ENCODE measurements at places on chromosomes 1 and 21.

DNA sequence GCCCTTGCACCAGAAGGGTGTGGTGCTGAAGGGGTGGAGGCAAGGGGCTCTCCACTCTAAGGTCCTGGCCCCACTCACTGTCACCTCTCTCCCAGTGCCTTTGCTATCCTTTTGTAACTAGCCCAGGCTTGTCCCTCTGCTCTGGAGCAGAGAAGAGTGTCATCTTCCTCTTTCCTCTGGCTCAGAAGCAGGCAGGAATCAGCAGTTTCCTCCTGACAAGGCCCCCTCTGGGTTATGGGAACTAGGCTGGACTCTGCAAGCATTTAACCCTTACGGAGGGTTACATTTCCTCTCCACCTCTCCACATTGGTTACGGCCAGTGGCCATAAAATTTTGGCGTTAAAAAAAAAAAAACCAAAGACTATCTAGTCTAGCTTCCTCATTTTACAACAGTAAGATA is 30.4 kb downstream of the PLXNA2 start:
- no peak for DNase-seq

- DNase-seq = no peak
Measured at GRCh38 chr1:246795906-246796694, 71.9 kb downstream of the SCCPDH start.

- no peak for DNase-seq
Measured at GRCh38 chr1:203120325-203121153, 7.0 kb upstream of the ADORA1 start.

DNA sequence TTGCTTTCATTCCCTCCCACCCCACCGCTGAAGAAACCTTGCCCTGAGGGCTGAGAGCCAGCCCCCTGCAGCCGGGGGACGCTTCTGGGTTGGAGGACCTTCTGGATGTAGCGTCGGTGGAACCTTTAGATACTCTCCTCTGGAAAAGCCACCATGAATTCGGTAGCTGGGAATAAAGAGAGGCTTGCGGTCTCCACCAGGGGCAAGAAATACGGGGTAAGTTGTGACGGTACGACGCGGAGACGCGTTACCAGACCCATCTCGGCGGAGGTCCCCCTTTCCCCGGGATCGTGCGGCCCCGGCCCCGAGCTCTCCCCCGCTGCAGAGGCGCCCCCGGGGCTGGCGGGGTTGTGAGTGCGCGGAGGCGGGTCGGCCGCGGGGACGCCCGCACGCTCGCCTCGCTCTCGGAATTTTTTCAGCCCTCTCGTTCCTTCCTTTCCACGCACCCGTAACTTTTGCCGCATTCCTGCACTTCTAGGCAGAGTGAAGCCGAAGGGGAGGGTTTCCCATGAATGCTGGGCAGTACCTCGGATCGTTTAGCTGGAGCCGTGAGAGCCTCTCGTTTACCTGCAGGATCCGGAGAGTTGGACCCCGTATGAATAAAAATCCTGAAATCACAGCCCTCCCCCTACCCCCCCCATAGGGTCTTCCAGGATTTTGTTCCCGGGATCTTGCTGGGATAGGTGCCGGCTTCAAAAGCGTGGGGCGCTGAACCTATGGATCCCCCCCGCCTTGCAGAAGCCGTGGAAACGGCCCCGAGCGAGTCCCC is 671 bp downstream of the KIF26B start:
- DNase-seq = peak; percentile 34

GRCh38 chr1:99634971-99635624 is 10.8 kb upstream of the PALMD start:
- DNase-seq = no peak

- peak; percentile 69 for DNase-seq
Measured at GRCh38 chr1:40944841-40945430, 34.6 kb upstream of the CTPS1 start.

- peak; percentile 81 for DNase-seq
Measured at GRCh38 chr1:221987860-221988520, 246.1 kb upstream of the DUSP10 start.

GRCh38 chr1:227315629-227316346 is 2.5 kb downstream of the CDC42BPA start:
- peak; percentile 74 for DNase-seq

DNA sequence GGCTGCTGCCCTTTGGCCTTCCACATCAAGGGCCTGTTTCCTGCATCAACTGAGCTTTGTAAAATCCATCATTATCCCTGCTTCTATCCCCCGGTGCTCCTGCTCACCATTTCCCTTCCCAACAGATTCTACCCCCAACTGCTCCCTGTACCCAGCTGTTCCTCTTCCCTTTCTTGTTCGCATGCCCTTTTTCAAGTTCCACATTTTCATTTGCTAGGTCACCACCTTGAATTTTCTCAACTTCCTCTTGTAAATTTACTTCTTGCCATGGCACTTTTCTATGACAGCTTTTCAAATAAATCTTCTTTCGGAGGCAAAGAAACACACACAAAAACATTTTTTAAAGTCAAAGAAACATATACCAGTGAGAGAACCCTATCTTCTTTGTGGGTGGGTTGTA is 330.5 kb upstream of the ADGRL2 start:
- DNase-seq = no peak

GRCh38 chr21:31318971-31319370 is 25.1 kb downstream of the TIAM1 start:
- no peak for DNase-seq

GRCh38 chr1:58855274-58856165 is 71.7 kb upstream of the JUN start:
- no peak for DNase-seq

DNA sequence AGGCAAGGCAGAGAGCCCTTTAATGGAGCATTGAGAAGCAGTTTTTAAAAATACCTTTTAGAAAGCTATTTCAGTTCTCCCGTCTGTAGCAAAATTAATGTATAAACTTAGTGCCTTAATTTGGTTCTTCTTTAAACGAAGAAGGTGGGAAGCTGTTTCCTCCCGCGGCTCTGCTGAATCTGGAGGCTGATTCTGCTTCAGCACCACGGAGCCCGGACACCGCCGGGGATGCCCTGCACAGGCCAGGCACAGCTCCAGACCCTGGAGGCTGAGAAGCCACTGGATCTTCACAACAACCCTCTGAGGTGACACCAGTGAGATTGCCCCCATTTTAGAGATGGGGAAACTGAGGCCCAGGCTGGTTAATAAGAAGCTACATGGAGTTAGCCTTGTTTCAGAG is 175.8 kb upstream of the VAMP3 start:
- DNase-seq = no peak

- DNase-seq = no peak
Measured at GRCh38 chr1:158461534-158461933, at the start of gene OR10K1. Gene OR10K1, plus strand, starts transcription at chr1:158461834. Its CDS starts 3,728 bp downstream, at chr1:158465562.

DNA sequence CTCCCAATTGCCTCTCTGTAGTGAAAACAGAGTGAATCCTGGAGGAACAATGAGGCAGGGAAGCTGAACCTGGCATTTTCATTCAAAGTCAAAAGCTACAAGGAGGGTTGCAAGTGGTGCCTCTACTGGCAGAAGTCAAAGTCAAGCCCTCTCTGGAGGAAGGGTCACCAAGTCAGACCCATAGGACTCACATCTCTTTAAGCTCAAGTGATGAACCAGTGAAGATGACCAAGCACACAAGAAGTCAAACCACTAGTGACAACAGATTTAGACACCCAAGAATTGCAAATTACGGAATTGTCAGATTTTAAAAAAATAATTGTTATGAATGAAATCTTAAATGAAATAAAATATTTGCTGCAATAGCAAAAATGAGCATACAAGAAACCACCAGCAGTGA is 81.1 kb upstream of the ATP1B1 start:
- no peak for DNase-seq

DNA sequence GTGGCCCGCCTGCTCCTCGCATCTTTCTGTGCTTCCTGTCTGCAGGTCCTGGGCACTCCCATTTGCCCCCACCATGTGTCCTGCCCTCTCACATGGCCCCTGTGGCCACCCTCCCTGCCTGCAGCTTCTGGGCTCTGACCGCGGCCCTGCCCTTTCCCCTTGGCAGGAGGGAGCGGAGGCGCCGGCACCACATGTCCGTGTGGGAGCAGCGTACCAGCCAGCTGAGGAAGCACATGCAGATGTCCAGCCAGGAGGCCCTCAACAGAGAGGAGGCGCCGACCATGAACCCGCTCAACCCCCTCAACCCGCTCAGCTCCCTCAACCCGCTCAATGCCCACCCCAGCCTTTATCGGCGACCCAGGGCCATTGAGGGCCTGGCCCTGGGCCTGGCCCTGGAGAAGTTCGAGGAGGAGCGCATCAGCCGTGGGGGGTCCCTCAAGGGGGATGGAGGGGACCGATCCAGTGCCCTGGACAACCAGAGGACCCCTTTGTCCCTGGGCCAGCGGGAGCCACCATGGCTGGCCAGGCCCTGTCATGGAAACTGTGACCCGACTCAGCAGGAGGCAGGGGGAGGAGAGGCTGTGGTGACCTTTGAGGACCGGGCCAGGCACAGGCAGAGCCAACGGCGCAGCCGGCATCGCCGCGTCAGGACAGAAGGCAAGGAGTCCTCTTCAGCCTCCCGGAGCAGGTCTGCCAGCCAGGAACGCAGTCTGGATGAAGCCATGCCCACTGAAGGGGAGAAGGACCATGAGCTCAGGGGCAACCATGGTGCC is 249.1 kb downstream of the CACNA1E start:
- no peak for DNase-seq

DNA sequence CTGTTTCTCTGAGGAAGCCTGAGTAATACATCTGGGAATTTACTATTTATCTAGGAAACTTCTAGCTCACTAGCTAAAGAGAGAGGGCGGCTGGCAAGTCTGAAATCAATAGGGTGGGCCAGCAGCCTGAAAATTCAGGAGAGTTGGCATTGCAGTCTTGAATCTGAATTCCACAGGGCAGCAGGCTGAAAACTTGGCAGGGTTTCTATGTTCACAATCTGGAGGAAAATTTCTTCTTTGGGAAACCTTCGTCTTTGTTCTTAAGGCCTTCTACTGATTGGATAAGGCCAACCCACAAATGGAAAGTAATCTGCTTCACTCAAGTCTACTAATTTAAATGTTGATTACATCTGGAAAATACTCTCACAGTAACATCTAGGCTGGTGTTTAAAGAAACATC is 101.0 kb upstream of the COG2 start:
- DNase-seq = no peak

DNA sequence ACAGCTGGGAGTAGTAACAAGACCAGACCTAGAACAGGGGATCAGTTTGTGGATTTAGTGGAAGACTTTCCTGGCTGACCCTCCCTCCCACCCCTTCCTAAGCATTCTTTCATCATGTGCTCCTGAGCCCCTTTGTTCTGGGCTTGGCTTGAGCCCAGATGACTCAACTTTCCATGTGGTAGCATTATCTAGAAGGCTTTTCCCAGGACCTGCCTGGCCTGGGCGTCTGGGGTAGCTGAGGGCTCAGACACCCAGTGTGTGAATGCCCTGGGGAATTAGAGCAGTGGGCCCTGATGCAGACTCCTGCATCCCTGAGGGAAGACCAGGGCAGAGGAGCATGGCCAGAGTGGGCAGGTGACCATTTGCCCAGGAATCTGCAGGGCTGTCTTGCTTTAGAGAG is 44.1 kb upstream of the TSPAN2 start:
- DNase-seq = peak; percentile 68

- DNase-seq = no peak
Measured at GRCh38 chr1:181485287-181486097, 2.2 kb downstream of the CACNA1E start.

DNA sequence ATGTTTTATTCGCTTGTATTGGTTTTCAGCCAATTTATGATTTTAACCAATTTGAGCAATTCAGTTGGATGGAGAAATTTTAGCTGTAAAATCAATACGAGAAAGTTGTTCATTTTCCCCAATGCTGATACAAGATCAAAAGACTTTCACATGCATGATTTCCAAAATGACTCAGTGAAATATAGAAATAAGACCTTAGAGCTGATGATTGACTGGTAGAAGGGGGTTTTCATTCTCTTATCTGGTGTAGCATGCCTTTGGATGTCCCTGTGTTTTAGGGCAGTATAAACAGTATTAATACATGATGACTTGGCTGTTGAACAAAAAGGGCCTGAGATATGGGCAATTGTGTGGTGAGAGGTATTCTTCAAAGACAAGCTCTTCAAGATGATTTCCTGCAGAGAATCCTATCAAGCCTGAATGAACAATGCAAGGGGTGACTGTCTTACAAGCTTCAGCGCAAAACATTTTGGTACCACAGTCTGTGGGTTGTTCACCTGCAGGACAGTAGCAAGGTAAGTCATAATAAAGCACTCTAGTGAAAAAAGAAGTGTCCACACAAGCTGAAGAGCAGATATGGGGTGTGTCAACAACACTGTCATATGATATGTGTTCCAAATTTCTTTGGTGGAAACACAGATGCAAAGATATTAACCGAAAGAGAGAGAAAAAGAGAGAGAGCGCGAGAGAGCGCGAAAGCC is 156.2 kb downstream of the TNFSF18 start:
- DNase-seq = no peak

DNA sequence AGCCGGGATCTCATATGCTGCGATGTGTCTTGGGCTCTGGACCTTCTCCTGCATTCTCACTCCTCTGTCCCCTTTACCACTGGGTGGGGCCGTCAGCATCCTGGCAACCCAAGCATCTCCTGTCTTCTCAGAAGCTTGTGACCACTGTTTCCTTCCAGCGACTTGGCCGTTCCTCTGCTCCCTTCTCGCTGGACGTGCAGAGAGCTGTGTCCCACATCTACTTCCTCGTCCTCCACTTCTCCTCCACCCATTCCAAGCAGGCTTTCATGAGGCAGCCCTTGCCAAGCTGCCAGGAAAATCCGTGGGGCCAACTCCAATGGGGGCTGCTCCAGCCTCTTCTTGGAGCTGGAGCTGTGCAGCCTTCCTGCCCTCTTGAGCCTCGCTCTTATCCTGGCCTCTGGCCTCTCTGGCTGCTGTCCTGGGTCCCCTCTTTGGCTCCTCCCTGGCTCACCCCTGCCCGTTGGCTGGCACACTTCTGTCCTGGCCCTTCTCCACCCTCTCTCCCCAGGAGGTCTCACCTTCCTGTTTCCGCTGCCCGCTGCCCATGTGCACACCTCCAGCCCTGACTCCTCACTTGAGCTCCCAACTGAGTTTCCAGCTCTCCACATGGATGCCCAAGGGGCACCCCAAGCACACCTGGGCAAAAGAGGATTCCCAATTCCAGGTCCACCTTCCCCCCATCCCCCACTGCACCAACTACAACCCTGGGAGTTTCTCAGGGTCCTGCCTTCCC is 8.7 kb downstream of the FAM131C start:
- no peak for DNase-seq

DNA sequence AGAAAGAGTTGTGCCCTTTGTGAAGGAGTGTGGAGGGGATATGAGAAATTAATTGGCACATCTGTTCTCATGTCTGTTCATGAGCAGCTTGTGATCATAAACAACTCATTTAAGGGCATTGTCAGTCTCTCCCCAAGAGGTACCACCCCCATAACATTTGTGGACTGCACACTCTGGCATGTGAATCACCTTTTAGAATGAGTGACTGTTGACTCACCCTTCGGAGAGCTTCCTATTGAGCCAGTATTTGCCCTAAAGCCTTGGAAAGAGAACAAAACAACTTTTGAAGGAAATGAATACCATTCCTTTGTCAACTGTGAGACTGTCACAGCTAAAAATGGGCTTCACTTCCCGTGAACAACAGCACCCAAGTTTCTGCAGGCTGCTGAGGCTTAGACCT is 27.5 kb upstream of the MYSM1 start:
- peak; percentile 97 for DNase-seq

DNA sequence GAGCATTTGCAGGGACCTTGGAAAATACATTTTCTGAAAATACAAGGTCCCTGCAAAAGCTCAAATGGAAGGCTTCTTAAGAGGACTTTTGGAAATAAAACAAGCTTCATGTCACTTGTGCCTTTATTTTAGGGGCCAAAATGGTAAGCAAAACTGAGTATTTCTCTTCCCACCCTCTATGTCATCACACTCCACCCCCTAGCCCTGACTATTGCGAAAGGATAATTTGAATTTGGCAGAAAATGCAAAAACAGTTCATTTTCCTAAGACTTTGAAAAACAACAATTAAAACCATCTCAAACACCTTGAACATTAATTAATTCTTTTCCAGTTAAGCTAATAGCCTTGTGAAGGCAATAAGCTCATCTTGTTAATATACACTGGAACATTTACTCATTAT is 201.7 kb downstream of the TM2D1 start:
- DNase-seq = no peak
